ENCODE measurements at places on chromosomes 11 and 22.

- no peak for DNase-seq
Observed at GRCh38 chr11:114447892-114448291, 8.6 kb downstream of the REXO2 start.

- DNase-seq: no peak
Observed at GRCh38 chr11:13705710-13706109, 37.2 kb downstream of the FAR1 start.

GRCh38 chr11:134663506-134664313 is 251.7 kb upstream of the B3GAT1 start:
- DNase-seq: no peak

- DNase-seq: no peak
Observed at GRCh38 chr11:46942172-46942571, 5.6 kb downstream of the CSTPP1 start.

- DNase-seq: peak; percentile 81
Observed at GRCh38 chr11:117179048-117179999, 781 bp downstream of the SIDT2 start.

DNA sequence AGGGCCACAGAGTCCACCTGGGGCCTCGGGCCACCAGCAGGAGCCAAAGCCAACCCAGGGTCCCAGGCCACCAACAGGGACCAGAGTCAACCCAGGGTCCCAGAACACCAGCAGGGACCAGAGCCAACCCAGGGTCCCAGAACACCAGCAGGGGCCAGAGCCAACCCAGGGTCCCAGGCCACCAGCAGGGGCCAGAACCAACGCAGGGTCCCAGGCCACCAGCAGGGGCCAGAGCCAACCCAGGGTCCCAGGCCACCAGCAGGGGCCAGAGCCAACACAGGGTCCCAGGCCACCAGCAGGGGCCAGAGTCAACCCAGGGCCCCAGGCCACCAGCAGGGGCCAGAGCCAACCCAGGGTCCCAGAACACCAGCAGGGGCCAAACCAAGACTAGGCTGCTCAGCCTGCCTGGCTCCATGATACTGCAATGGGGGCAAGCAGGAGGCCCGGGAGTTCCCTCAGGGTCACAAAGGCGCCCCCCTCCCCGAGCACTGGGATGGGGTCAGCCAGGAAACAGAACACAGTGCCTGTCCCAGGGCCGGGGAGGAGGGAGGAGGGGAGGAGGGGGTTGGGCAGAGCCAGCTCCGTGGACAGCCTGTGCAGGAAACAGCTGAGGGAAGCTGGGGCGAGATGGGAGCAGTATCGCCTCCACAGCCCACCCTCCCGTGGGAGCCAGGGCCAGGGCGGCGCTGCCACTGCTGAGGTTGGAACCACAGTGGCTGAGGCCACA is 62.0 kb upstream of the PRR5 start:
- DNase-seq: no peak

DNA sequence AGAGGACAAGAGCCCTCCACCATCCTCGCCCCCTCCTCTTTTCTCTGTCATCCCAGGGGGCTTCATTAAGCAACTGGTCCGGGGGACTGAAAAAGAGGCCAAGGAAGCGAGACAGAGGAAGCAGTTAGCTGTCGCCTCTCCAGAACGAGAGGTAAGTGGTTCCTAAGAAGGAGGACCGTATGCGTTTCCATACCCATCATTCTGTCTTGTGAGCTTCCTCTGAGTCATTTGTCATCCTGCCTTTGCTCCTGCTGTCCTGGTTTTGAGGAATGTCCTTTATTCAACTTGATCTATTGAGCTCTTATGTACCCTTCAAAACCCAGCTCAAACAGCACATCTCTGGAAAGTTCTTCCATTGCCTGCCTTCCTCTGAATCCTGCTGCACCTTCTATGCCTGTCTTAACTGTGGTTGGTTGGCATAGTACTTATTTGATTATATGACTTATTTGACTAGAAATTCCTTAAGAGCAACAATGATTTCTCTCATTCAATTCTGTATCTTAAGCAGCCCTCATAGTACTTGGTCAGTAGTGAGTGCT is 21.3 kb downstream of the MYO18B start:
- no peak for DNase-seq

DNA sequence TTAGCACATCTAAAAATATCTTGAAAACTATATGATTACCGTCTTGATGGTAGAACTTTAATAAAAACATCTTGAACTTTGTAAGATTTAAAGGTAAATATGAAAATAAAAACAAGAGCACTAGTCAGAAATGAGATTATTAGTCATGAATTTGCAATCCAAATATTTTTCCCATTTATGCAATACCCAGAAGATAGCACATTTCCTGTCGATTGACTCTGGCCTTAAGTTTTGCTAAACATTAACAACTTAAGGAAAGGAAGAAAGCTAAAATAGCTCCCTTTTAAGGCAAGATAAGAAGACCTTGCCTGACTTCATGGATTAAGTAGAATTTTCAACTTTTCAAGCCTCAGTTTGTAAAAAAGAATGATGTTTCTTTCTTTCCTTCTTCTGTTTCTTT is 1374.7 kb upstream of the RAG2 start:
- DNase-seq: no peak

GRCh38 chr11:47354913-47355282 is 2.4 kb upstream of the MYBPC3 start:
- DNase-seq: no peak

- DNase-seq: no peak
Observed at GRCh38 chr11:783581-784015, 6.3 kb downstream of the CEND1 start.

GRCh38 chr22:37626144-37626543 is 13.3 kb upstream of the SH3BP1 start:
- no peak for DNase-seq

DNA sequence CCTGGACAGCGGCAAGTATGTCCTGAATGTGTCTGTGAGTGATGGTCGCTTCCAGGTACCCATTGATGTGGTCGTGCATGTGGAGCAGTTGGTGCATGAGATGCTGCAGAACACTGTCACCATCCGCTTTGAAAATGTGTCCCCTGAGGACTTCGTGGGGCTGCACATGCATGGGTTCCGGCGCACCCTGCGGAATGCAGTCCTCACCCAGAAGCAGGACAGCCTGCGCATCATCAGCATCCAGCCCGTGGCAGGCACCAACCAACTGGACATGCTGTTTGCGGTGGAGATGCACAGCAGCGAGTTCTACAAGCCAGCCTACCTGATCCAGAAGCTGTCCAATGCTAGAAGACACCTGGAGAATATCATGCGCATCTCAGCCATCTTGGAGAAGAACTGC is 125.3 kb upstream of the MTNR1B start:
- DNase-seq: no peak

GRCh38 chr11:102719620-102720277 is 5.0 kb downstream of the MMP8 start:
- no peak for DNase-seq

DNA sequence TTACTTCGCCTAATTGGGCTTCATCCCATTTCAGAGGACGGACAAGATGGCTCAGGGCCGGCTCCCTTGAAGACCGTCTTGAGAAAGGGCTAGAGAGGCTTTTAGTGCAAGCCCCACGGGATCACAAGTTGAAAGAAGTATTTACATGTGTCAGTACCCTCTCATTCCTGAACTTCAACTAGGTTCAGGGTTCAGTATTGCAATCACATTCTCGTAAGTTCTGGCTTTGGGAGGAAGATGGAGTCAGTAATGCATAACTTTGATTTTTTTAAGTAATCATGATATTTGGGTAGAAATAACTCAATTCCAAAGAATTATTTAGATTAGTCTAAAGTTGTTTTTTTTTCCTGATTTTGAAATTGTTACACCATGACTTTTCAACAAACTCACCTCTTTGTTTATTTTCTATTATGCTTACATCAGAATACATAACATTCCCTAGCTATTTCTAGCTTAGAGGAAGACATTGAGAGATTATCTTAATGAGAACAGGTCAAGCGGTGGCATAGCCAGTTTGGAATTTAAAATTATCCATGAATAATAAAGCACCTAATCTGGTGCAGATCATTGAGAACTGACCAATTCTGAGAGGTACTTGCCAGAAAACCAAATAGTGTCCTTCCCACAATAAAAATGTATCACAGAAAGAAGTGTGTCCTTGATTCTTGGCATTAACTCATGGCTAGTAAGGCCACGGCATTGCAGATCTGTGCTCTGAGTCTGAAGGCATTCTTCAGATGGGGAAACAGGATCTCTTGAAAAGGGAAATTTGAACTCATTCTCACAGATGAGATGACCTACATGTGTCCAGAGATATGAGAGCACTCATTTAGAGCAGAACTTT is 92.1 kb upstream of the BLID start:
- no peak for DNase-seq

All from activated effector memory CD4-positive, alpha-beta T cell treated with anti-CD3 and anti-CD28 coated beads, Interleukin-2, amount 50 U/mL, for 16 hours (primary cell).